ENCODE measurements at places on chromosomes 3 and 15.

- no peak for DNase-seq
These were observed 14.9 kb upstream of the TM4SF4 start for GRCh38 chr3:149459491-149460059.

GRCh38 chr15:80619680-80620079 lies 75.4 kb upstream of the ABHD17C start:
- no peak for DNase-seq

DNA sequence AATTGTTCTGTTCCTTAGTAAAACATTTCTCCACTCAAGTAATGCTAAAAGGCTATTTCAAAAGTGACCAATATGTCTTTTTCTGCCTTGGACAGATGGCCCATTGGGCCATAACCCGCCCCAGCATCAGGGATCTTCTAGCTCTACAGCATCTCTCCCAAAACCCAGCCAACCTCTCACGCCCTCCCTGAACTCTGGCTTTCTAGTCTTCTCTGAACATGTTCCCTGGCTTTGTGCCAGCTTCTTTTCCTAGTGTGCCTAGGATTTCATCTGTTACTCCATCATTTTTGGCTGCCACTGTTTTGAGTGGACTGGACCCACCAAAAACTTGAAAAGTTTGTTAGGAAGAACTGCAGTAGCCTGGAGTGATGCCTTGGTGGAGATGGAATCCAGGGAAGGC lies 30.7 kb downstream of the TRPM1 start:
- DNase-seq = no peak

DNA sequence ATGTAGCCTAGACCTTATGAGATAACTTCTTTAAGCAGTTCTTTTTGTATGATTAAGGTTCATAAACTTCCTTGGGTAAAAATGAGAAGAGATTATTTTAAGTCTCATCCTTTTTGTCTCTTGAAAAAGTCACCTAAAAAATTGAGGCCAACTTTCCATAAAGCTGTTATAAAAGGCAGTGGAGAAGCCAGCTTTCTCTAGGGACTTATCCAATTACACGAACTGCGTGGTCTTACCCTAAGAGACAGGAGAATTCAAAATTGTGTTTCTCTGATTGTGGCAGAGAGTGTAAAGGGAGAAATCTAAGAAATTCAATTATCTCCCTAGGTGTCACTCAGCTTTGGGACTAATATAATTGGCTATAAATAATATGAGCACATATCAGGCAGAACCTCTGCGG lies 262.0 kb downstream of the SHOX2 start:
- no peak for DNase-seq

- DNase-seq = no peak
These were observed 314.5 kb downstream of the TIGIT start for GRCh38 chr3:114608293-114608692.

DNA sequence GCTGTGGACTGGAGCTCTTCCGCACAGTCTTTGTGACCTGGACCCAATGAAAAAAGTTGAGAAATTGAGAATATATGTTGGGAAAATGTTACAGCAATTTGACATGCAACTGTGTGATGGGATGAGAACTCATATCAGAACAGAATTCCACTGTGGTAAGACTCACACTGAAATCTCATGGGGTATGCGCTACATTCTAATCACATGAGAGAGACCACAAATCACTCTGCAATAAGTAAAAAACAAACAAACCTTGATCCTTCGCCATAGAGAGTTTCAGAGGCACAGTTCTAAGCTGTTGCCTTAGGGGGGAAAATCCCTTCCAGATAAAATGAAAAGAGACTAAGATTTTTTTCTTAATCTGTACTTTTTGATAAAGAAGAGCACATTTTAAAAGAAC lies 37.3 kb downstream of the LMCD1 start:
- DNase-seq = no peak

DNA sequence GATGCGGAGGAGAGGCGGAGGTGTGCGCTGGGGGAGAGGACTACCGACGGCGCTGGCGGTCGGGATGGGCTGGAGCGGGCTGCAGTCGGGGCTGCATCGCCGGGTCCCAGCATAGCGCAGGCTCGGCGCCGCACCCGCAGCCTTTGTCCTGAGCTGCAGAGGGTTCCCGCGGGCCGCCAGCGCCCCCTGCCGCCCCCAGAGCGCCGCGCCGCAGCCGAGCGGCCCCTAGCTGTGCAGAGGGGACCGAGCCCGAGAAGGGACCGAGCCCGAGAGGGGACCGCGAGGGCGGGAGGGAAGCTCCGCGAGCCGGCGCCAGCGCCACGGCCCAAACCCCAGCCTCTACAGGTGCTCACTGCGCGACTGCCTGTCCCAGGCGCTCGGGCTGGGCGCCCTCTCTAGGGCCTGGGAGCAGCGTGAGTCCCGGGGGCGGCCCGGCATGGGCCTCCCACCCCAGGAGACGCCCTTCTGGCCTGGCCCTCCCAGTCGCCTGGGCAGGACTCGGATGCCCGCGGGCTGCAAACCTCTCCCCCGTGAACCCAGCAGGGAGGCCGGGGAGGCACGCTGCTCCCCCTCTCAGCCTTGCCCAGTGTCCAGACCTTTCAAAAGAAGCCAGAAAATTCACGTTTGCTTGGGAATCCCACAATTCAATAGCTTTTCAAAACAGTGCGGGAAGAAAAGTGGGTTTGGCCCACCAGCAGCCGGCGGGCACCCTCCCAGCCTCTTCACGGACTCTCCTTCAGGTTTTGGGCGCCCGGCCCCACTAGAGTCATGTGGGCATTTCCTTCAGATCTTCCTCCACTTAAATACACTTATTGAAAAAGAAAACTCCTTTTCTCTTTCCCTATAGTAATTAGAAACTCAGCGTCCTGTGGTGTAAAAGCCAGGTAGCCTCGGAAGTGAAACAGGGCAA lies 134.7 kb downstream of the TPRA1 start:
- peak; percentile 76 for DNase-seq

DNA sequence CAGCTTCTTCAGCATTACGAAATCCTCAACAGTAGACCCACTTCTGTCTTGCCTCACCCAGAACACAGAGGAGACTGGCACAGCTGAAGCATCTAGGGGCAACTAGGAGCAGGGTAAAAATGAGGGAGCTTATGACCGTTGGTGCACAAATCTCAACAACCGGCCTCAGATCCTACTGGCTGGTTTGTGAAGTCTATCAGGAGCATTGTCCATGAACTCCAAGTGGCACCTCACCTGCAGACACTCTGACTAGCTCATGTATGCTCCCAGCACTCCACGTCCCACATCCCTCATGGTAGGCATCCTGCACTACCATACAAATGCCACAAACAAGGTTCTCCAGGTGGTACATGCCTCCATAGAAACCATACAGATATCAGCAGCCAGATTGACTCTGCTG lies 163.1 kb downstream of the TLE3 start:
- DNase-seq = no peak

DNA sequence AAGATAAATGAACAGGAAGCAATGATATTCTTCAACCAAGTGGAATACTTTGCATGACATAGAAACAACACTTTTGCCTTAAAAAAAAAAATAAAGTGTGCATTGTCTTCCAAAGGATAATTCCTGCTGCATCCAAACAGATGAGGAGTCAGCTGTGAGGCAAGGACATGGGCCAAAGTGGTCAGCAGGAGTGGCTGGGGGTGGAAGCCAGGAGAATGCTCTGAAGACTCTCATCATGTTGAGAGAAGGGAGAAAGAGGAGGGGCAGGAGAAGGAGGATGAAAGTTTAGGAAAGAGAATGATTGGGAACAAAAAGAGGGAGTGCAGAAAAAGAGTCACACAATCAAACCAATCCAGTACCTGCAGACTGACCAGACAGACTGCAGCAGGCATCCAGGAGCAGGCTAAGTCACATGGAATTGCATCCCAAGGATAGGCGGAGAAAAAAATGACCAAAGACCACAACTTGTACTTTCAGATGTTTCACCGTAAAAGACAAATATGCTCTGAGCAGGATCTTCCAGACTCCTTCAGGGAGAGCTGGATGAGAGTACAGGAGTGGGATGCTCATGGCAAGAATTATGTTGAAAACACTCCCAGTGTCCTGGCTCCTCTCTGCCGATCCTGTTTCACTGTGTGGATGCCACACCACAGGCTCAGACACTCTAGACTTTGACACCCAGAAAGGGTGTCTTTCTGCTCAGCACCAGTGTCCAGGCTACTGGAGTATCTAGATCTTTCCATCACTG lies 11.9 kb downstream of the ABI3BP start:
- DNase-seq = no peak

GRCh38 chr3:173529062-173529711 lies 131.6 kb downstream of the NLGN1 start:
- DNase-seq = peak; percentile 77

GRCh38 chr3:8879347-8879944 lies 83.8 kb downstream of the RAD18 start:
- no peak for DNase-seq

- DNase-seq = no peak
These were observed 21.8 kb downstream of the OSBPL10 start for GRCh38 chr3:31959251-31959650.

GRCh38 chr3:134903837-134904236 lies 108.8 kb downstream of the EPHB1 start:
- no peak for DNase-seq

- DNase-seq = no peak
These were observed 72.1 kb upstream of the EPHB1 start for GRCh38 chr3:134722969-134723368.

DNA sequence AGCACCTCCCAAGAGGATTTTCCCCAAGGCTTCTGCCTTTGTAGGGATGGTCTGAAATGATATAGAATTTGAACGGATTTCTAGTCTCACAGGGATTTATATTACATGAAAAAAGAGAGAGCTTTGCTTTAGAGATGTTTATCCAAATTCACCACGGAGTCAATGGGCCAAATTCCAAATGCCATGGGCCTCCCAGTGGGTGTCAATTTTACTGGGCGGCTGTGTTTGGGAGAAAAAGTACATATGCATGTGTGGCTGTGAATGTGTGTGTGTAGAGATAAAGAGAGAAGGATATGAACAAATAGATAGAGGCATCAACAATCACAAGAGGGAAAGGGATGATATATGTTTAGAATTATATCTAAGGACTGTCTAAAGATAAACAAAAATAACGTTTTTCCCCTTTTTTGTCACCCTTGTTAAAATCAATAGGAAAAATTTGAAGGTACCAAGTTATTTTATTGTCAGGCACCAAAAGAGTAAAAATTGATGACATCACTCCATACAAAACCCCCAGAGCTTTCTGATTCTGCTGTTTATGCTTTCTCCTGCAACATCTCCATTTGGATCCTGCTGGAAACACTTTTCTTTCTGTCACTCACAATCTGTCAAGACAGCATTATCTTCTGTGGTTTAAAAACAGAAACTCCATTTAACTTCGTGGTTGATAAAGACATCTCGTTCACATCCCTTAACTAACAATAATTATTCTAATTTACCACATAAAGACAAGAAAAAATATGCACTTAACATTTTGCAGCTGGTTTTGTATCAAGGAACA lies 160.7 kb downstream of the FHIT start:
- no peak for DNase-seq

GRCh38 chr15:30921781-30922479 lies 18.2 kb downstream of the FAN1 start:
- DNase-seq = no peak

GRCh38 chr3:107662586-107662985 lies 139.8 kb downstream of the BBX start:
- DNase-seq = no peak

GRCh38 chr3:54322354-54322753 lies 200.0 kb downstream of the CACNA2D3 start:
- DNase-seq = no peak

DNA sequence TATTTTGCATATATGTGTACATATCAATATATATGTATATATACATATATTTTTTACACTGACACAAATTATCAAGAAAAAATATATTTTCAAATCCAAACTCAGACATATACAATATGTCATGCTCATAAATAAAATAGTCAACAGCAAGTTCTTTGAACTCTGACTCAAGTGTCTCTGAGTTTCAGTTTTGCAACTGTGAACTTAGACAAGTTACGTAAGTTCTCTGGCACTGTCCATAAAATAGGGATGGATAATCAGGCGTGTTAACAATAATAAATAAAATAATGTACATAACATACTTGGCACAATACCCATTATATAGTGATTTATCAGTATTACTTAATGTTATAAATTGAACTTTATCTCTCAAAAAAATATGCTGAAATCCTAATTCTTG lies 12.1 kb upstream of the XRN1 start:
- no peak for DNase-seq

GRCh38 chr3:58994746-58995330 lies 55.0 kb downstream of the CFAP20DC start:
- peak; percentile 49 for DNase-seq

DNA sequence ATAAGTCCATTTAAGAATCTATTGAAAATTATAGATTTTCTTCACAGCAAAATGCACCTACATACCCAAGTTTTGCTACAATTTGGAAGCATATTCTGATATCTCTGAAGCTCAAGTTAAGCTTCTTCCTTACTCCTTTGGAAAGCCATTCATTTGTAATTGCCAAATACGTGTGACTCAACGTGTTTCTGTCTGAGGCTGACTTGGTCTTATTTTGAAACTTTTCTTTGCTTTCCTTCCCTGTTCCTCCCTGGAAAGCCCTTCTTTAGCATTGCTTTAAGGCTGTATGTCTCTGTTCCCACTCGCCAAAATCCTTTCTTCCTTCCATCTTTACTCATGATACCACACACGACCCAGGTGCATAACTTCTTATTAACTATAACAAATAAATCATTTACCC lies 232.0 kb downstream of the ZBBX start:
- no peak for DNase-seq

- DNase-seq = peak; percentile 23
These were observed 207.0 kb downstream of the NTRK3 start for GRCh38 chr15:88049506-88049905.

- DNase-seq = no peak
These were observed 86.3 kb upstream of the PRICKLE2 start for GRCh38 chr3:64311424-64312061.

GRCh38 chr3:120637851-120638559 lies 41.9 kb downstream of the NDUFB4 start:
- no peak for DNase-seq

DNA sequence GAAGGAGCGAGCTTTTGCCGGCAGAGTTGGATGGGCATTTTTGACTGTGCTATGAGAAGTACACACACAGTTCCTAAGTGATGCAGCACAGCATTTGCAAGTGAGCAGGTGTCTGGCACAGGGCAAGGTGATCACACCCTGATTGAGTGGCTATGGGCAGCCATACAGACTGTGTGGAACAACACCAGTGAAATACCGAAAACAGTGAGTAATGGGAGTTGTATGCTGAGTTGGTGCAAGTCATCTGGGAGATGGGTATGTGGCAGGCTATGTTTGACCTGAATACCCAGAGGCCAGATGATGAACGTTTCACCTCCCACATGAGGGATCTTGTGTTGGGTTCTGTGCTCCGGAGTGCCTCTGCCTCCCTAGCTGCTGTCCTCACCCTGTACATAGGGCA lies 53.5 kb upstream of the TIPARP start:
- no peak for DNase-seq

DNA sequence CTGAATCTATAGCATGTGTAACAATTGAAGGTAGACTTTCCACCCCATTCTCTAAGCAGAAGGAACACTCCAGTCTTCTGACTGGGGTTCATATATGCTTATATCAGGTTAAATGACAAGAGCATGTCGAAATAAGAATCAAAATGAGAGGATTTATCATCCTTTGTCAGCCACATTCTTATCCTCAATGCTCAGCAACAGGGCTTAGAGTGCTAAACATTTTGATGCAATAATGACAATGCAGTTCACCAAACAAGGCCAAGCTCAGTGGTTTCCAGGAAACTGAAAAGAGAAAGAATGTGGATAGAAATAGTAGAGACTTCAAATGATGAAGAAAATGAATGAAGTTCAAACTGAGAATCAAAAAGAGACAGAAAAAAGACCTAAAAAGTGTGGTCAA lies 78.0 kb downstream of the FSIP1 start:
- DNase-seq = no peak
